Adrenal gland (tissue), 19 donors: ENCODE measurements at places on chromosomes 3 and 15. TPM values are rescaled to one million over a fixed set of nuclear protein-coding genes. Genes with fewer than 3 reads are reported as not detected.

DNA sequence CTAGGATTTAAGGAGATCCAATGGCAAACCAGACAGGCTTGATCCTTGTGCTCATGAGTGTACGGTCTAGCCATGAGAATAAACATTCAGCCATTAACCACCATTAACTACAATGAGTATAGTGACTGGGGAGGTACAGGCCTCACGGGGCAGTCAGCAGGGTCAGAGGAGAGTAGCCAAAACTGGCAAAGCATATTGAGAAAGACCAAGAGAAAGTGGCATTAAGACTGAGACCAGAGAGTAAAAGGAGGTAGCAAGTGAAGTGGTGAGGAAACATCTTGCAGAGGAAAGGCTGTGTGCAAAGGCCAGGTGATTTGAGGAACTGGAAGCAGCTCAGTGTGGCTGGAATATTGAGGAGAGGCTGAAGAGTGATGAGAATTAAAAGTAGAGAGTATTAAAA, 407.2 kb upstream of the LMCD1 start:
- DNase-seq: no peak

GRCh38 chr15:57698243-57698642, 8.3 kb upstream of the POLR2M start:
- no peak for DNase-seq

FANCD2OS gene
- total RNA-seq: not detected

SERINC4 gene
- total RNA-seq: not detected

MESP2 gene
- total RNA-seq: 0.47 TPM

PTX3 gene
- 0.12 TPM for total RNA-seq

GRCh38 chr3:46221938-46222337, 13.8 kb upstream of the CCR1 start:
- DNase-seq: no peak

- DNase-seq: no peak
These were observed 58.4 kb downstream of the GAP43 start for GRCh38 chr3:115681736-115682135.

TF gene
- total RNA-seq: 2.0 TPM

P2RY14 gene
- 0.65 TPM for total RNA-seq

- DNase-seq: peak; percentile 58
These were observed at the start of the genes CCR5AS and CCRL2 for GRCh38 chr3:46406788-46407611. Gene CCR5AS (minus strand): TSS chr3:46407066. Gene CCRL2 (plus strand): TSS chr3:46407259. CDS start chr3:46408080, 821 bp downstream.

TERC gene
- 32.9 TPM for total RNA-seq

- DNase-seq: no peak
These were observed 9.6 kb upstream of the AADAC start for GRCh38 chr3:151804267-151804666.

GRCh38 chr15:88606070-88606794, 14.9 kb upstream of the AEN start:
- DNase-seq: no peak
